ENCODE measurements at places on chromosomes 5 and 9.

DNA sequence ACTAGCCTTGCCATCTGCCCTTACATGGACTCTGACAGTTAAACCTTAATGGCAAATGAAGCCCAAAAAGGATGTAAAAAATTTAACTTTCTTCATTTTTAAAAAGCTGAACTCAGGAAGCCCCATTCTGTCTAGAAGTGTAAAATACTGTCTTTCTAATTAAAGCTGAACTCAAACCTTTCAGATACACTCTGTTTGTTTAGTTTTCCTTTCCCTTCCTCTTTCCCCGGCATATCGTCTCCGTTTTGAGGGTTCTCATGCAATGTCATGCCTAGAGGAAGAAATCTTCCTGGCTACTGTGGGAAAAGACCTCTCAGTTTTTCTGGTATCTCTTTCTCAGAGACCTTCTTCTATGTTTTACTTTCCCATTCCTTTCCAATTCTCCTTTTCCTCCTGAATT lies 841.5 kb downstream of the DTWD2 start:
- no peak for DNase-seq

DNA sequence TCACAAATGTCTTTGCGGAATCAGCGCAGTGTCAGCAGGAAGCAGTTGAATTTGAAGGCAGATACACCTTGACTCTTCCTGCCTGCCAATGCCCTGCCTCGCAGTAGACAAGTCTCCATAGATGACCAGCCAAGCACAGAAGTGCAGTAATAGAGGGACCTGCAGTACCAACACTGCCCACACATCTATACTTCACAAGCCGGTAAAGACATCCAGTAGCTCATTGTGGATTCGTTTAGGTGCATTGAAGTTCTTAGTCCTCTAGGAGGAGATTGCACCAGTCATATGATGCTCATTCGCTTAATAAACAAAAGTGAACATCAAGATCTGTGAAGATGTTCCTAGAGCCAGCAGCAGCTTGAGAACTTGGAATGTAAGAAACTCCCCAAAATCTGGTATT lies 7.1 kb upstream of the IFNA2 start:
- no peak for DNase-seq

- DNase-seq: no peak
Observed at GRCh38 chr5:59684388-59685190, 208.9 kb downstream of the PDE4D start.

- no peak for DNase-seq
Observed at GRCh38 chr9:23342291-23342690, 483.7 kb downstream of the ELAVL2 start.

- no peak for DNase-seq
Observed at GRCh38 chr5:181265092-181265671, 4.2 kb upstream of the TRIM52 start.

DNA sequence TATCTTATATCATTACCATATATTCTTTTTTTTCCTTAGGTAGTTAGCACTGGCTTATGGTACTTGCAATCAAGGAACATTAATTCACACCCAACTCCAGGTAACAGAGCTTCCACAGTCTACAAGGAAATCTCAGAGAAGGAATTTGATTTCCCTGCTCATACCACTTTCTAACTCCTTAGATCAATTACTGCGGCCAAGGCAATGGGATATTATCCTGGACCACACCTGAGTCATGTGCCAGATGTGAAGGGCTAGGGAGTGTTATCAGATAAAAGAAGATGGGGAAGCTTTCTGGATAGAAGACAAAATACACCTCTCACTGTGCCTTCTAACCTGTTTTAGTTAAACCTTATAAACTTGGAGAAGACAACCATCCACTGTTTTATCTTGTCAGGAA lies 181.2 kb downstream of the CCDC192 start:
- DNase-seq: no peak

- no peak for DNase-seq
Observed at GRCh38 chr9:114220061-114220541, 64.8 kb downstream of the COL27A1 start.

GRCh38 chr9:113932906-113933584 lies 56.9 kb downstream of the ZNF618 start:
- DNase-seq: no peak

- DNase-seq: no peak
Observed at GRCh38 chr5:154766558-154767281, 11.5 kb downstream of the LARP1 start.

GRCh38 chr9:136628268-136628667 lies 34.4 kb upstream of the EGFL7 start:
- DNase-seq: no peak

- no peak for DNase-seq
Observed at GRCh38 chr9:36679710-36680109, 107.0 kb downstream of the MELK start.

DNA sequence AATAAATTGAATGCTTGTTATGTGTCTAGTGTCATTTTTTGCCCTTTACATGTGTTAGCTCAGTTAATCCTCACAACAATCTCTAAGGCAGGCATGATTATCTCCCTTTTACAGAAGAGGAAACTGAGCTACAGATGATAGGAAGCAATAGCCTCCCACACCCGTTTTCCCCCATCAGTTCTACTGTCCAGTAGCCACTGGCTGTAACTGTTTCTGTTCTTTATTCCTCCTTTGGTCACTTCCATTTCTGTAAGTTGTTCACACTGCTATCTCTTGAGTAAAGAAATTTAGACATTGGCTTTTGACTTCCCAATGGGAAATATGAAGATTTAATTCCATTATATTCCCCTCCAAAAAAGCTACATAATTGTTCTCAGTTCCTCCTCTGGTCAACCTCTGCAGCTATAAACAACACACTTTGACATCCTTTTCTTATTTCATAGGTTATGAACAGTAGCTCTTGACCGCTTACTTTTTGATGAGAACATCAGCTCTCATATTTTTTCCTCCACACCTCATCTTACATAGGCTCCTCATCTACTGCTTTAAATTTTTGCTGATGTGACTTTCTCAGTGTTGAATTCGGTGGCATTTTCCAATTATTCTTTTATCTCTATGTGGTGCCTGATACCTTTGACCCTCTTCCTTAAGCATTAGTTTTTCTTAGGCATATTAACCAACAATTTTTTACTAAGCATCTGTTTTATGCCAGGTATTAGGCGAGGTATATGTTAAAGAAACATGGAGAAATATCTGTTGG lies 21.4 kb downstream of the SPZ1 start:
- no peak for DNase-seq

DNA sequence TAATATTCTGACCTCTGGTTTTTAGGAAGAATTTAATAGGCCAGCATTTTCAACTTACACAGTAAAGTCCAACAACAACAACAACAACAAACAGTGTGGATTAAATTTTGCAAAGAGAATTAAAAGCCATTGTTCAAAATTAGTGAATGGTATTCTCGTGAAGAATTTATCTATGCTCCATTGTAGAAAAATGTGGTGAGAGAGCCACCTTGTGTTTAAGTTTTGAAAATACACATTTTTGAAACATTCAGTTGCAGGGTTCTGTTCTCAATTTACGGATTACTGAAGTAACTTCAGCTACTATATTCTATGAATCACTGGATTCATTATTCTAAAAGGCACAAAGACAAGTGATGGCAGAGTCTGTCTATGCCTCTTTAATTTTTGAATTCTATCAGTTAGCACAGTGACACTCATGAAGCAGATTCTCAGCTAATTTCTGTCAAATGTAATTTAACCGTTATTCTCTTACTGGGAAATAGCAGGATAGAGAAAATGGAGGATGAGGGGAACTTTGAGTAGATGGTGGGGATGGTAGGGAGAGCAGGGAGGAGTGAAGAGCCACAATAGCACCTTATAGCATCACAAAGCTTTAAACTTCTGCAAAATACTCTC lies 11.0 kb downstream of the CCDC152 start:
- no peak for DNase-seq

- DNase-seq: no peak
Observed at GRCh38 chr5:106680330-106680729, 990.4 kb downstream of the EFNA5 start.

- DNase-seq: no peak
Observed at GRCh38 chr5:85488295-85488694, 1103.6 kb upstream of the EDIL3 start.

DNA sequence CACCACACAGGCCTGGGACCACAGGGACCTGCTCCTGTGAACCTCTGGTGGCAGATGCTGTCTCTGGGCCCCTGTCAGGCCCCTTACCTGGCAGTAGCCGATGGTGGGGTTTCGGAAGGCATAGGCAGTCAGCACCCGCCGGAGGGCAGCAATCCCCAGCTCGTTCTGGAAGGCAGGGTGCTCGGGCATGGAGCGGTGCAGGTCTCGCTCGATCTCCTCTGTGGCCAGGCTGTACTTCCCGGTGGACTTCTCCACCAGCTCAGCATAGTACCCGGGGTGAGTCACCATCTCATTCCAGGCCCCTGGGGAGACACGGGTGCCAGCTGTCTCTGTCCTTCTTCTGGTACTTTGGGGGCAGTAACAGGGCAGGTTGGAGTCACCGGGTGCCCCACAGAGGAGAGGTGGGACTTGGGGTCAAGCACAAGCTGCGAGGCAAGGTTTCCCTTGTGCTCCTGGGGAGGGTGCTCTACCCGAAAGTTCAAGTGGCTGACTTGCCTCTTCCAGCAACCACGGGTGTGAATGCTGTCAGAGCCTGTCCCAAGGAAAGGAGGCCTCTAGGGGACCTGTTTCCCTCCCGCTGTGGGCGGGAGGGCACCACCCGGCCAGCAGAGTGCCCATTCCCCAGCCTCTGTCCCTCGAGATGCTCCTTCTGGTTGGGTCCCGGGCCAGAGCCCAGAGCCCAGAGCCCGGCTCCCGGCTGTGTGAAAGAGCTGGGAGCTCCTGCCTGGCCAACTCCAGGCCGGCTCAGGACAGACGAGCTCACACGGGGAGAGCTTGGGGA lies 19.8 kb upstream of the MRNIP start:
- no peak for DNase-seq

- no peak for DNase-seq
Observed at GRCh38 chr5:1801967-1802295, 724 bp downstream of the NDUFS6 start.

- no peak for DNase-seq
Observed at GRCh38 chr5:128060644-128061385, 22.8 kb upstream of the SLC12A2 start.

DNA sequence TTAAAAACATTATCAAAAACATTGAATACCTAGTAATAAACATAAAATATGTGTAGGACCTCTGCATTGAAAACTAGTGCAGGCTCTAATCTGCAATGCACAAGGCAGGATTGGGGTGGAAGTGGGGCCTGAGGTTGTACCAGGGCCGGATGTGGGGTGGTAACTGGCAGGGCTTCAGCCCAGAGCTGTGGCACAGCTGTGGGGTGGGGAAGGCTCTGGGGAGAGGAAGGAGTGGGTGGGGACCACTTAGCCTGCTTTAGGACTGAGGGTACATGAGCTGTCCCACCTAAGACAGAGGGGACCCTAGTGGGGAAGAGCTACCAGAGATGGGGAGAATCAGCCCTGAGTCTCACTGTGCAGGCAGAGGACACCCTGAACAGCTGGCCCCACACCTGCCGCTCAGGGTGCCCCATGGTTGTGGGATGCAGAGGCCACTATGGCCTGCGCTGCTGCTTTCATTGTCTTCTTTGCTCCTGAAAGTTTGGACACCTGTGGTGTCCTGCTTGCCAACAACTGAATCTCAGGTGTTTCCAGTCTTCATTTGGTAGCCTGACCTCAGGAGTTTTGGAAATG lies 311.4 kb downstream of the TLE4 start:
- DNase-seq: no peak

GRCh38 chr5:136006164-136006563 lies 22.6 kb upstream of the TGFBI start:
- DNase-seq: no peak

- no peak for DNase-seq
Observed at GRCh38 chr5:149049371-149049781, 13.5 kb downstream of the SH3TC2 start.

- DNase-seq: no peak
Observed at GRCh38 chr9:76403352-76403751, 9.1 kb upstream of the RFK start.

DNA sequence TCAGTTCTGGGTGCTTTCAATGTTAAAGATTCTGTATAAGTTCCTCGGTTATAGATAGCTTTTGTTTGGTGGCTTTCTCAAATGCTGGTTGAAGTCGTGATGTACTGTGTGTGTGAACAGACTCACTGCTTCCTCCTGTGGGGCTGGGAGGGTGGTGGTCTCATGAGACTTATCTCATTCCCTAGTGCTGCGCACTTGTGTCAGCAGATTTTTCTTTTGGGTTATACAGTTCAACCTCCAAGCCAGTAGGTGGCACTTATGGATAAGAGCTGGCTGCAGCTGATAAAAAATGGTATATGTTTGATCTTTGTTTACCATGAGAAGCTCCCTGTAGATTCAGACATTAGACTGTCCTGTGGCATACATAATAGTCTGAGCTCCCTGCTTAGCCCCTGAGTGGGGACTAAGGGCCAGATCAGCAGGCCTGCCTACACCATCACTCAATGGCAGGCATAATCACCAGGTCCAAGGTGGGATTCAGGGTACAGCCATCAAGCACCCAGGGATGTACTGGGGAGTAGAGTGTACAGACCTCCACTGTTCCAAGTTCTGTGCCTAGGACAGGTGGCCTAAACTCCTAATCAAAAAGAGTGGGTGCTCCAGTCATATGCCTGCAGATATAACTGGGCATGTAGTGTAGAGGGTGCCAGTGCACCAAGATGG lies 174.2 kb downstream of the OXCT1 start:
- DNase-seq: no peak

GRCh38 chr5:103245761-103246160 lies 12.8 kb upstream of the MACIR start:
- DNase-seq: no peak

GRCh38 chr9:113519426-113520108 lies 56.0 kb downstream of the RGS3 start:
- no peak for DNase-seq

GRCh38 chr5:119243888-119244287 lies 111.9 kb upstream of the TNFAIP8 start:
- no peak for DNase-seq

- no peak for DNase-seq
Observed at GRCh38 chr9:37126214-37126788, 5.9 kb downstream of the ZCCHC7 start.

DNA sequence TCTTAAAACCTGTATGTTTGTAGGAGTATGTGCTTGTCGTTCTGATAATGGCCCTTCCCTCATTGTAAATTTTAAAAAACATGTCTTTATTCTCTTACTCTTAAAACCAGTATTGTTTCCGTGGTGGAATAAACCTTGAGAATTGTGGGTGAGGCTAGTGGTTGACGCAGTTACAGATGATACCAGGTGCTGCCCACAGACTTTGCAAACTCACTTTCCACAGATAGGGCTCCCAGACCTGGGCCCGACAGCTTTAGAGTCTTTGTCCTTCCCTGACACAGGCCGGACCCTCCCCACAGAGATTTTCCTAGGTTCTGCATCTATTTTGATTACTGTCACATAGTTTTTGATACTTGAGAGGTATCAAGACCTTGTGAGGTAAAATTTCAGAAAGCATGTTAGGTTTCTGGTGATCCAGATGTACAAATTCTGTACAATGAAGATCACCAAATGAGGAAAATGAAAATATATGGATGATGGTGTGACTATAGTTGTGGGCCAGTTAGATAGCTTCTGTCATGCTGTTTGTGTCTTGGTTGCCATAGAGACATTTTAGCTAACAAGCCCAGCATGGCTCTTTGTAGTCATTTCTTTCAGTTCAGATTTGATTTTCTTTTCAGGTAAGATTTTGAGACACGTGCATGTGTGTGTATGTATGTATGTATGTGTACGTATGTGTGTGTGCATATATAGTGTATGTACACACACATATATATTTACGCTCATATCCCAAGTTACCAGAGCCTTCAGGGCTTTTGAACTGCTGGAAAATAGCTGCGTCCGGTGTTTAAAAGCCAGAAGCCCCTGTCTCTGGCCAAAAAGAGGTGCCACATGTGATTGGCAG lies 33.8 kb downstream of the DMRT1 start:
- no peak for DNase-seq
